Dermis blood vessel endothelial cell (primary cell): ENCODE measurements at places on chromosomes 3 and 15. TPM values are rescaled to one million over a fixed set of nuclear protein-coding genes. Genes with fewer than 3 reads are reported as not detected.

The HYKK gene
- 1.8 and 3.4 TPM in 2 replicates for total RNA-seq

DNA sequence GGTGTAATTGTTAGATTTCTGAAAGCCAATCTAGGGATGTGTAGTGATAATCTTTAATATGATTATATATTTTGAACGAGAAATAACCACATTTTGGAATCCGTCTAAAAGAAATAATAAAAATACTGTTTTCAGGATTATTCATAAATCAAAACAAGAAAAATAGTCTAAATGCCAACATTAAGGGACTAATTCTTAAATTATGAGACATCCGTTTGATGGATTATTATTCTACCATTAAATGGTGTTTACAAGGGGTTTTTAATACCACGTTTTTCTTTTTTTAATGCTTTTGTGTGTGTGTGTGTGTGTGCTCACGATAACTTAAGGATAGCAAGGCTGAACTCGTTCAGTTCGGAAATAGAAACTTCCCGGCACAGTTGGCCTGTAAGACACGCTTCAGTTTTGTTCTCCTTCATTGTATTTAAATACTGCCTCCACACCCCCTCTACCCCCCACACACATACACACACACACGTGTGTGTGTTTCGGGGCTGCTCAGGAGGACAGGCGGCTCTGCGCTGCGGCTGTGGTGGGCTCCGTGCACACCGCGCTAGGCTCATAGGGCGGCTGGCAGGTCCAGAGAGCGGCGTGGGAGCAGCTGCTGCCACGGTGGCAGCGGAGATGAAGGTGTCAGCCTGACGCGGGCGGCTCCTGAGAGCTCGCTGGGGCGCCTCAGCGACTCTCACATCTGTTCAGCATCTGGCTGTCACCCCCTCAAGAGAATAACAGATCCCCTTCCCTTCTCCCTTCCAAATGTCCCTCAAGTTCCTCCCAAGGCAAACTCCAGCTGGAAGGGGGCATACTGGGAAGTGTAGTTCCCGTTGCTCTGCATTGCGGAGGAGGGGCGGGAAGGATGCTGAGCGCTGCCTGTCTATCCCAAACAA, 23.0 kb upstream of the ANP32A start:
- peak; percentile 25 for DNase-seq

The ALDH1A3 gene
- 26.4 and 51.2 TPM in 2 replicates for total RNA-seq

The AADACL2 gene
- total RNA-seq, result not detected in 2 replicates

DNA sequence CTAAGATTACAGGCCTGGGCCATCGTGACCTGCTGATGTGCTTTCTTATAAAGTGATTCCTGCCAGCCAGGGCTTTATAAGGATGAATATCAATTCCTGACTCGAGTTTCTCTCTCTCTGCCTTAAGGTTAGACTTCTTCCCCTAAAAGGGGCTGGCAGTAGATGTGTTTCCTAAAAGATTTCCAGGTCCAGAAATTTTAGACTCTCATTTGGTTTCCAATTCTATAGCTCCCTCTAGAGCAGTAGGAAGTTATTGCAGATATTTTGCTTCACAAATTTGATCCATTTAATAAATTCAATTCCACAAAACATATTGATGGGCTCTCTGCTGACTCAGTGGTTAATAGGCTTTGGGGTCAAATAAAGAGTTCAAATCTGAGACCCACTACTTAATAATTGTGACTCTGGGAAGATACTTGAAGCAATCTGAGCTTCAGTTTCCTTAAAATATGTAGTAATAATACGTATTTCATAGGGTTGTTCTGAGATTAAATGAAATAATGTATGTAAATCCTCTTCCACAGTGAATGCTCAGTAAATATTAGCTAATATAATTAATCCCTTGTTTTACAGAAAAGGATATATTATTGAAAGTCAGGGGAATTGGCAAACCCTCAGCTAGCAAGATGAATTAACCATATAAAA, 2.1 kb downstream of the TRIM69 start:
- DNase-seq, result peak; percentile 72

The ULK4 gene
- 6.3 and 25.2 TPM in 2 replicates for total RNA-seq

GRCh38 chr3:127473244-127474024, 117.1 kb downstream of the TPRA1 start:
- DNase-seq, result peak; percentile 18

DNA sequence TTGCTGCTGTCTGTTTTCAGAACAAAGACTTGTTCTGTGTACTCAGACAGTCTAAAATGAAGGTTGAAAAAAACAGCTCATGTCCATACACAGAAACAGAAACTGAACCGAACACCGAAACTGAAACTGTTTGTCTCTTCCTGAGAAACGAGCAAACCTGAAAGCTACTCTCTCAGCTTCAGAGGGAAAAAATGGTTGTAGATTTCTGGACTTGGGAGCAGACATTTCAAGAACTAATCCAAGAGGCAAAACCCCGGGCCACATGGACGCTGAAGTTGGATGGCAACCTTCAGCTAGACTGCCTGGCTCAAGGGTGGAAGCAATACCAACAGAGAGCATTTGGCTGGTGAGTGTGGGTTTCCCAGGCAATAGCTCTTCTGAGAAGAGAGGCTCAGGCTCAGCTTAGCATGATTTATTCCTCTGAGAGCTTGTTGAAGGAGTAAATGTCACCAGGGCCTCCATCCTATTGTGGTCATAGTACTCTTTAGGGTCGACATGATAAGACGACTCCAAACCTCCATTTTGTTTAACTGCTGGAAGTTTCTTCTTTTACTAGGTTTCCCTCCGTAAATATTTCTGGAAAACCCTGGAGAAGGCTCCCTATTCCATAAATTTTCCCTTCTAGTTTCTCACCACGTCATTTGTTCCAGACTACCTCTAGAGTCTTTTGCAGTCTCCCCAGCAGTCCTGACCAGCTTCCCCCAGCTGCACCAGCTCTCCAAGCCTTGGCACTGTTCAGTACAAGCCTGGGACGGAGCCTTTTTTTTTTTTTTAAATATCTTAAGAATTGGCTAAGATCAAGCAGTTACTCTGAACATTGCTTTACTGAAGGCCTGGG, at the start of gene RTP4:
RTP4 (plus strand) TSS at position 135 of the 838 bp plus-strand sequence; CDS start at position 192, 57 bp downstream.
- DNase-seq, result peak; percentile 51

The GADL1 gene
- total RNA-seq, result not detected in 2 replicates

- DNase-seq, result peak; percentile 25
Observed at GRCh38 chr15:66704019-66704802, 2.2 kb downstream of the SMAD6 start.

DNA sequence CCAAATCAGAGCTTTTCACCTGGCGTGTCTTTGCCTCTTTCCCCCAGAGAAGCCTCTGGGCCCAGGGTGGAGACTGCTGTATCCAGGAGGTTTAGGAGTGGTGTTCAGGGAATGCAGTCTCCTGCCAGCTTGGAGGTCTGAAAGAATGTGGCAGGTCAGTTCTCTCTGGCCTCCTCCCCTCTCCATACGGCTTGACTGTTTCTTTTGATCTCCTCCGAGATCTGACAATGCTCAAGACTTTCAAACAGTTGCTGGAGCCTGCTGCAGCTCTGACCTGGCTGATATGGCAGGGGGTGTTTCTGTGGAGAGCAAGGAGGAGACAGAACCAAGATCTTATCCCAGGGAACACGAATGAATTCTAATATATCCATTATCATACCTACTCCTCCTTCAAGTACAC, 24.7 kb upstream of the TM4SF4 start:
- DNase-seq, result no peak

GRCh38 chr3:130850044-130850797, 43.7 kb upstream of the ATP2C1 start:
- DNase-seq, result no peak

The CPNE9 gene
- not detected in 2 replicates for total RNA-seq

The C3orf20 gene
- total RNA-seq, result not detected in 2 replicates

DNA sequence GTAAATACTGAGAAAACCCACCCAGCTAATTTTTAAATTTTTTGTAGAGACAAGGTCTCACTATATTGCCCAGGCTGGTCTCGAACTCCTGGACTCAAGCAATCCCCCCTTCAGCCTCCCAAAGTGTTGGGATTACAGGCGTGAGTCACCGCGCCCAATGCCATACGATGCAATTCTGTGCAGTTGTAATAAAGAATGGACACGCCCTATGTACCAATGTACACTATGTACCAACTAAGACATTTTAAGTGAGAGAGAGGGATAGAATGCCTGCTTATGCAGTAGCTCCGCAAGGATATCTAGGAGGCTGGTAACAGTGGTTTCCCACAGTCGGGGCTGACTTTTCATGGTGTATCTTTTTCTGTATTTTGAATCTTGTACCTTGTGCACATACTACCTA, 14.6 kb downstream of the ZNF710 start:
- no peak for DNase-seq

The ROPN1 gene
- not detected in 2 replicates for total RNA-seq

The SCN10A gene
- not detected in 2 replicates for total RNA-seq

- DNase-seq, result no peak
Observed at GRCh38 chr3:119420196-119420595, 43.2 kb downstream of the TMEM39A start.

DNA sequence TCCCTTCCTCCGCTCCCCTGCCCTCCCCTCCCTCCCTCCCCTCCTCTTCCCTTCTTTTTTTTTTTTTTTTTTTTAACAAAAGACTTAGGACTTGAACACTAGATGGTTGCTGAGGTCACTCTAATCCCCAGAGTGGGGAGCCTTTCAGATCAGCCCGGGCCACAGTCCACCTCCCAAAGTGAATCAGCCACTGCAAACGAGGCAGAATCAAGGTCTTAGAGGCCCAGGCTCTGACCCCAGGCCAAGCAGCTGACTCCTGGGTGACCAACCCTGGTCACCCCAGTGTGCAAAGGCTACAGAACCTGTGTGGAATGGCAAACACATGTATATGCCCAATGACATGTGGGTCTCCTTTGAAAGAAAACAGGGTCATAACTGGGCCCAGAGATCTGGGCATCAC, 18.3 kb upstream of the EHD4 start:
- DNase-seq, result no peak

The GPR149 gene
- not detected in 2 replicates for total RNA-seq

The NDUFB5 gene
- 92.3 and 152 TPM in 2 replicates for total RNA-seq

- no peak for DNase-seq
Observed at GRCh38 chr15:27241943-27242342, 271.0 kb downstream of the GABRG3 start.

DNA sequence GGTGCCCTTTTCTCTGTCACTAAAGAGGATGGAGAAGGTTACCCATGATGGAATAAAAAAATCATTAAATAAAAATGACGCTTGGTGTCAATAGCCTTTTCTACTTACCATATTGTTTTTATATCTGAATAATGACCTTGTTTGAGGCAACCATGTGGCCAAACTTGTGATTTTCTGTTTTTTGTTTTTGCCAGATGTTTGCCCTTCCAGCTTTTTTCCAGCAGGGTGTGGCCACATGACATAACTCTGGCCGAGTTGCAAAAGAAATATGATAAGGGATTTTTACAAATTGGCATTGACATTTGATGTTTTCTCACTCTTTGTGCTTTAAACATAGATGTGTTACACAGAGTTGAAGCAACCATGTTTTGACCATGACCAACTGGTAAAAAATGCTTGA, 39.7 kb upstream of the EPHA3 start:
- no peak for DNase-seq

DNA sequence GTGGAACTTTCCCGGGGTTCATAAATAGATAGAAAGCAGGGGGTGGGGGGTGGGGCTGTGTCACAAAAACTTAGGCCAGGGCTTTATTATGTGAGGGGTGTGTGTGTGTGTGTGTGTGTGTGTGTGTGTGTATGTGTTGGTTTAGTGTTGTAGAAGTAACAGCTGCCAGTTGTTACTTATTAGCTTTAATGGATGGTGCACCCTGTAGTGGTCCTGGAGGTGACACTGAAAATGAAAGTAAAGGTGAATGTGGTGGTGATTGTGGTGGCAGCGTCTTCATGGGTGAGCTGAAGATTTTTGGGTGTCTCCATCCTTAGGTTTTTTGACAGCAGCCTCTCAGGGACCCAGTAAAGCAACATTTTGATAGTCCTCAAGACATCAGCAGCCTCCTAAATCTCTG, 449.9 kb downstream of the PDCD6IP start:
- no peak for DNase-seq

DNA sequence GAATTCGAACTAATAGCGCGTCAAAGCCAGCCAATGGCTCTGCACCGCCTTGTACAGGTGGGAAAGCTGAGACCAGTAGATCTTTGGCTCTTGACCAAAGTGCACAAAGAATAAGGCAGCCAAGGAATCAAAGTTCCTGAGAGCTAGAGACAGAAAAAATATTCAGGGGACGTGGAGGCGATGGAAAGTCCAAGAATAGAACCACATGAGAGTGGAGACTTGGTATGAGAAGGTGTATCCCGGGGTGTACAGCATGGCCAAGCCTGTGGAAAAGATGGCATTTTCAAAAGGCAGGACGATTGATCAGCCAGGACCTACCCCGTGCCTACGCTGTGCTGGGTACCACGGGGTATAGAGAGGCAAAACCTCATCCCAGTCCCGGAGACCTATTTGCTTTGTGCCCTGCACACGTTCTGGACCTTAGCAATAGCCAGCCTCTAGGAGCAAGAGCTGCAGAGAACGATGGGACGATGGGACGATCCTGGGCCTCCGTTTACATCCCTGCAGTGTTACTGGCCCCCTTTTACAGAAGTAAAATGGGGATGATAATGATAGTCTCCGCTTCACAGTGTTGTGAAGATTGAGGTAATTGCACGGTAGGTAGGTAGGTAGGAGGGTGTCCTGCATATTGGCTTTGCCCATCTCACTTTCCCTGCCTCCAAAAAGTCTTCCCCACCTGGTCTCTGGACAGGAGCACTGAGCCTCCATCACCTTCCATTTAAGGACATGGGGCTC, 583 bp upstream of the RBSN start:
- DNase-seq, result no peak

The PSTPIP1 gene
- 0.23 and 0.51 TPM in 2 replicates for total RNA-seq

DNA sequence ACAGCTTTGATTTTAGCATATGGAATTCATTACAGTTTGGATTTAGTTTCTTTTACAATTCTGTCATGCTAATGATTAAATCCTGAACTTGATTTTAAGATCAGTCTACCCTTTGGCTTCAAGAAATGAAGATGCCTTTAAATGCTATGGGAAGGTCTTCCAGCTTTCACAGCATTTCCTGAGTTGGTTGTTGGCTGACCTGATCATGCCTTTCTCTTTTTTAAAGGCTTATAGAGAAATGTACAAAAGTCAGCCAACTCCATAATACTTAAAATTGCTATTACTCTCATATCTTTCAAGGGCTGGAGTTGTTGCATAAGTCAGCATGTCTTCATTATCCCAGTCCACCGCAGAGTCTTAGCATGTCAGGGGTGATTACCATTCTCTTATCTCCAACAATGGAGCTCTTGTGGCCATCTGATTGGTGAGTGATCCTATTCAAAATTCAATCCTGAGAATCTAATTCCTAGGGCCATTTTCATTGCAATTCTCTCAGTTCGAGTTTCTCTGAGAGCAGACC, 123.8 kb downstream of the GMNC start:
- DNase-seq, result no peak

The SPTBN5 gene
- total RNA-seq, result 3.2 and 11.1 TPM in 2 replicates

The PYGO1 gene
- 0.19 and 0.51 TPM in 2 replicates for total RNA-seq

- DNase-seq, result no peak
Observed at GRCh38 chr3:46484911-46485778, 12.6 kb upstream of the RTP3 start.

DNA sequence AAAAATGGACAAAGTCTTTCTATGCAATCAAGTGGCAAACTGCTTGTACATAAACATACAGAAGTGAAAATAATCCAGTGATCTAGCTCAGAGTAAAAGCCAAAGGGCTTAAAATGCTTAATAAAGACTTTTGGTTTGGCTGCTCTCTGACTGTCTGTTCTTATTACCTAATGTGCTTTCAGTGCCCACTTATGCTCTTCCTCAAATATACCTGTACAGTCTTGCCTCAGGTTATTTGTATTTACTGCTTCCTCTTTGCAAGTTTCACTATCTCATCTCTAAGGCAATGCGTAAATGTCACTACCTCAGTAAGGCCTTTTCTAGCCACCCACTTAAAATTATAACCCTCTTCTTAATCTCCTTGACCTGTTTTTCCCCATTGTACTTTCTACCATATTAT, 171.8 kb downstream of the EPHA6 start:
- no peak for DNase-seq
